Retina (tissue), 1 donor: ENCODE measurements at places on chromosomes 5 and 9.

DNA sequence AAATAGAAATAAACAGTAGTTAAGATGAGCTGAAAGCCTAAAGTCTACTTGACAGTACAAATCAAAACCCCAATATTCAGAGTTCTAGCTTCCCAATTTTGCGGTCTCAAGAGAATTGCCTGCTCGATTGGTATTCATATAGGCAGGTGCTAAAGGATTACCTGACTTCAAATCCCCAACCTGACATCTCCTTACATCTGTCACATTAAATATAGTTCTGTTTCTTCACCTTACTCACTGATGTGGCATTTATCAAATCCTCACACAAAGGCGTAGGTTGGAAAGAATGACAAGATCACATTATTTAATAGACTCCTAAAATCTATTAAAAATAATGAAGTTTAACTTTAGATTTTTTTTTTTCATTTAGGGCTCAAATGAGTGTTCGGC is 72.8 kb upstream of the ANKH start:
- no peak for DNase-seq

GRCh38 chr9:128863647-128864046 is 18.1 kb downstream of the KYAT1 start:
- DNase-seq, result peak; percentile 80

GRCh38 chr5:92567831-92568450 is 1013.1 kb downstream of the NR2F1-AS1 start:
- no peak for DNase-seq

- DNase-seq, result no peak
These were observed 40.9 kb downstream of the CACNA1B start for GRCh38 chr9:137918331-137919094.

GRCh38 chr9:75866273-75866871 is 24.1 kb upstream of the PCSK5 start:
- DNase-seq, result peak; percentile 30

DNA sequence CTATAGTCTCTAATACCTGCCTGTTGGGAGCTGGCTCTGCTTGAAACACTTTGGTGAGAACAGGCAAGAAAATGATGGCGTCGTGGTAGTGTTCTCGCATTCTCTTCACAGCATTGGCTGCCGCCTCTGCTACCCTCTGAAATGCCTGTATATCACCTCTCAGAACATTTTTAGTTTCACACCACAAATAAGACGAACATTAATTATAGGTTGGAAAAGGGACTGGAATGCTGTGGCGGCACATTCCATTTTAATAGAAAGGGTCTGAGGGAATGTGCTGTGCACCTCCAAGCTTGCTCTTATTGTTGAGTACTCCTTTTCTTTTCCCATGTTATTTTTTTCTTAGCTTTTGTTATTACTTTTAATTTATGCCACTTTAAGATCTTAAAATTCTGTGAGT is 134.6 kb upstream of the HMHB1 start:
- no peak for DNase-seq

DNA sequence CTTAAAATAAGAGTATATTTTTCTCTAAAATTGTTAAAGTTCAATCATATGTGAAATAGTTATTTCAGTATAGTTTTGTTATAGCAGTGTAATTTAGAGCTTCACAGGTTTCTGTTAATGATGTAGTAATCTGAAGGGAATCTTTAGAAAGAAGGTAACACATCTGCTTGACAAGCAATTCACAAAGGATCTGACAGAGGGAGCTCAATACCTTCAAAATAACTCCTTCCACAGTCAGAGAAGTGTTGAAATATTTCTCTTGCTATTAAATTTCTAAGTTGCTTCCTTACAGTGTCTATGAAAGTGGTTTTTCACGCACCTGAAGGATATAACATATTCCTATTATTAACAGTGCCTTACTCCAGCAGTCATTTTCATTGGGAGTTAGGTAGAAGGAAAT is 44.9 kb downstream of the SLC25A51 start:
- DNase-seq, result no peak

GRCh38 chr5:41482715-41483114 is 27.7 kb downstream of the PLCXD3 start:
- no peak for DNase-seq

DNA sequence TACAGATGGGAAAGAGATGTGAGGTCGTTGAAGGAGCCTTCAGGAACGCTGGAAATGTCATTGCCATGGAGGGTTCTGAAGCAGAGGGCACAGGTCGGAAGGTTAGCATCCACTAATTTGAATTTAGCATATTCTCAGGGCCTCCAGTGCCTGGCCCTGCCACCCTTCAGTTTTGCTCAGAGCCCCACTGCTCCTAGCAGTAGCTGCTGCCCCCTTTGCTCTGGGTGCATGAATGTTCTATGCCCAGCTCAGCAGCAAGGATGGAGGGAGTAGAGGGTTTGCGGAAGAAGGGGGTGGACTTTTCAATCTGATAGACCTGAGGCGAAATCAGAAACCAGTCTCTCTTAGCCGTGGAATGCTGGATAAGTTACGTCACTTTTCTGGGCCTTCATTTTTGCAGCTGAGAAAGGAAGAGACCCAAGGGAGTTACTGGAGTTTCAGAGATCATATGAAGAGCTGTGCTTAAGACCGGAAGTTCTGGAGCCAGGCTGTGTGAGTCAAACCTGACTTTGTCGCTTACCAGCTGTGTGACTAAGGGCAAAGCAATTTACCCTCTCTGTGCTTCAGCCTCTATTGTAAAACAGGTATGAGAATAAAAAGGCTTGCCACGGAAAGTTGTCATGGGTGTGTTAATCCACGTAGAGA is 133.2 kb upstream of the PANK3 start:
- no peak for DNase-seq

GRCh38 chr5:180526269-180526668 is 32.1 kb downstream of the CNOT6 start:
- DNase-seq, result no peak

- DNase-seq, result no peak
These were observed 30.0 kb upstream of the PCSK1 start for GRCh38 chr5:96463091-96463490.

- DNase-seq, result no peak
These were observed 45.3 kb downstream of the CERT1 start for GRCh38 chr5:75466006-75466716.

- DNase-seq, result no peak
These were observed 81.9 kb downstream of the PALM2AKAP2 start for GRCh38 chr9:109861918-109862317.

GRCh38 chr5:168756453-168757391 is 177.6 kb upstream of the PANK3 start:
- DNase-seq, result no peak

GRCh38 chr5:96648023-96648422 is 14.2 kb upstream of the CAST start:
- DNase-seq, result no peak

- DNase-seq, result no peak
These were observed 2149.4 kb upstream of the ACO1 start for GRCh38 chr9:30235068-30235467.

DNA sequence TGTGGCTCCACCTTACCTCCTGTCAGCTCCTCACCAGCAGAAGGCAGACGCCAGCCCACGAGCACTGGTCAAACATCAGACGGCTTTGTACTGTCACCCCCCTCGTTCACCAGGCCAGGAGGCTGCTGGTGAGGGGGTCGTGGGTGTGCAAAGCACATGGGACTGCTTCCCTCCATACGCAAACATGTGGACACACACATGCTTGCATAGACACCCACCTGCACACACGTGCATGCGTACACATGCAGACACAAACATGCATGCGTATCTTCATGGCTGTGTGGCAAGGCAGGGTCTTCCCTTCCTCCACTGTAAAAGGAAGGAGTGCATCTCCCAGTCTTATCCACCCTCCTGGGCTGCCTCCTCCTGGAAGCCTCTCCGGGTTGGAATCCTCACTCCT is 178.5 kb downstream of the OLFM1 start:
- no peak for DNase-seq

DNA sequence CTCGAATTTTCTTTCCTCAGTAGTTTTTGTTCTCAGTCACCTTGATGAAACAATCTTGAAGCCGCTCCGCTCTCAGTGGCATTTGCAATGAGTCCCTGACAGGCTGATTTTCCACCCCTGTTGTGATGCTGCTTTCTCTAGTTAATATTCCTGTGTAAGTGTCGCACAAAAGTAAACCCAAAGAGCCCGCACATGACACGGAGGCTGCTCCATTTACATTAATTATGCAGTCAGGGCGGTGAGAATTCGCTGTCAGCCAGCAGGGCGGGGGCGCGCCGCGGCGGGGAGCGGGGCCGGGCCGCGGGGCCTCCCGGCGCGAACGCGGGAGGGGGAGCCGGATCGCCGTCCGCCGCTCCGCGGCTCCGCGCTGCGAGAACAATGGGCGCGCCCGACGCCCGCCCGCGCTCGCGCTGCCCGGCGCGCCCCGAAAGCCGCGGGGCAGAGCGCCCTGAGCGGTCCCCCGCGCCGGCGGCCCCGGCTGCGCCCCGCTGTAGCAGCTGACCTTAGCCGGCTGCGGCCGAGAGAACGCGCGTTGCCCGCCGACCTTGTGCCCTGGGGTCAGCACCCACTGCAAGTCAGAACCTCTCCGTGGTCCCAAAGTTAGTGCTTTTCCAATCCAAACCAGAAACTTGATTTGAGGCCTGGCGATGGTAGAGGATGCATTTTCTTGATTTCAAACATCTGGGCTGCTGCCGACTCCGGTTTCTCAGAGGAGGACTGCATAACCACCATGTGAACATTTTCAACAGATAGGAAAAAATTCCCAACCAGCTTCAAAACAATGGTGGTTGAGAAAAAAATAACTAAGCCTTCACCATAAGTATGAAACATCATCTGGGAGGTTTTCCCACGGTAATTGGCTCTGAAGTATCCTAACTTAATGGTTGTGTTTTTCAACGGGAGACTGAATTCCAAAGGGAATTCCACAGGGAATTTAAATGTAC is 142.6 kb downstream of the PBX3 start:
- peak; percentile 74 for DNase-seq

DNA sequence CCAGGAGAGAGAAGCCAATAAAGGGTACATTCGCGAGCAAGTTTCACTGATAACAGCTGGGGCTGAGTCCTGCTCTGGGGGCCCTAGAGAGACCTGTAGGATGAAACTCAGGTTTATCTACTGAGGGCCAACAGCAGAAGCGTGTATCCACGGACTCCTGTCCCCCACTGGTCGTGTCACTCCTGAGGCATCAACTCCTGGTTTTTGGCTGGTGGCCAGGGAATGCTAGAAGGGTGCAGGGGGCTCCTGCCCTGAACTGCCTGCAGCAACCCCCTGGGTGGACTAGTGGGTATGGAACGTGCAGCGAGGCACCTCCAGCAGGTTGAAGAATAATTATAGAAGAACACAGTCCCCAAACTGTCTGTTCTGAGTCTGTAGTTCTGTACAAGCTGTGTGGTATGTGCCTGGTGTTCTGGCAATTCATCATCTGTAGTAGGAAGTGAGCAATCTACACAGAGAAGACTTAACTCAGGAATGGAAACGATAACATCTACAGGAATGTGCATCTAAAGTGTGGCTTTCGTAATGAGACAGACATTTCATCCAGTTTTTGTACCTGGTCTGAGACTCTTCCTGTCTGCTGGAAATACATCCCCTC is 64.5 kb upstream of the GNA14 start:
- DNase-seq, result no peak

GRCh38 chr9:117714282-117714681 is 10.1 kb downstream of the TLR4 start:
- DNase-seq, result no peak

DNA sequence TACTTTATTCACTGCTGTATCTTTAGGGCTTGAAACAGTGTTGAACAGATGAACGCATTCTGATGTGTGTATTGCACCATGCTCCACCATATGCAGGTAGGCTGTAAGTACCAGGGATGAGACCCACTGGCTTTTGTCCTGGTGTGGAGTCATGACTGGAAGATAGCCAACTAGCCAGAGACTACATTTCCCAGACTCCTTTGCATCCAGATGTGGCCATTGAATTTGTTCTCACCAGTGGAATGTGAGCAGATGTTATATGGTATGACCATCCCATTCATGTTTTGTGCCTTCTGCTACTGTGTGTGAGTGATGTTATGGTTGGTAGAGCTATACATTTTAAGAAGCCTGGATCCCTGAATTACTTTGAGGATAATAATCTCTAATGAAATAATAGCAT is 7.4 kb upstream of the FBXL7 start:
- DNase-seq, result no peak

DNA sequence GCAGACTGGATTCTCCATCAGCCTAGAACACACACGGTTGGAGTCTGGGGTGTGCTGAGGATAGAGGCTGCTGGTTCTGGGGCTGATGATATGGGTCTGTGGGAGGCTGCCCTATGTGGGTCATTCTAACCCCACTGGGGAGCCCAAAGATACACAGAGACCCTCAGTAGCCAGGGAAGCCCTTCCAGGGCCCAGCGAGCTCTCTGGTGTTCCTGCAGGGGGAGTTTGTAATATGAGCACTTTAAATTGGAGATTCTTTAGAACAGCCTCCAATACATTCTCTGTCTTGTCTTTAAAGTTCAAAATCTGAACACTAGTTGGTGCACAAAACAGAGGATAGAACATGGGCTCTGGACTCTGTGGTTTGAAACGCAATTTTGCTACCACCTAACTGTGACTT is 2.4 kb downstream of the ACTL7A start:
- DNase-seq, result no peak

GRCh38 chr9:138077898-138078540 is 200.4 kb downstream of the CACNA1B start:
- no peak for DNase-seq

- DNase-seq, result no peak
These were observed 648.7 kb downstream of the IRX1 start for GRCh38 chr5:4244306-4244705.

DNA sequence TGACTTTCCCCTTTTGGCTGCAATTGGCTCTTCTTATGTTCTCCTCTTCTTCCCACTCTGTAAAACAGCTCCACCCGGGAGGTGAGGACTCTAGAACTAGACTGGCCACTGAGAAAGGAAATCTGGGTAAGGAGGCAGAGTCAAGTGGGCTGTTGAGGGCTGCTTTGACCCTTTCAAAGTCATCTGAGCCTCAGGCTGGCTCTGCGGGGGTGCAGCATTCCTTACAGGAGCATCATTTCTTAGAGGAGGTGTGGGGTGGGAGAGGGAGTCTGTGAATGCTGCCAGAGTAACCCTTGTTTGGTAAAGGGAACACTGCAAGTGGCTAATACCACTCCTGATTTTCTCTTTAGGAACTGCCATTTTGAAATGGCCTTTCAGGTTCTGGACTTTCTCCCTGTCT is 377.7 kb upstream of the SMARCA2 start:
- no peak for DNase-seq

DNA sequence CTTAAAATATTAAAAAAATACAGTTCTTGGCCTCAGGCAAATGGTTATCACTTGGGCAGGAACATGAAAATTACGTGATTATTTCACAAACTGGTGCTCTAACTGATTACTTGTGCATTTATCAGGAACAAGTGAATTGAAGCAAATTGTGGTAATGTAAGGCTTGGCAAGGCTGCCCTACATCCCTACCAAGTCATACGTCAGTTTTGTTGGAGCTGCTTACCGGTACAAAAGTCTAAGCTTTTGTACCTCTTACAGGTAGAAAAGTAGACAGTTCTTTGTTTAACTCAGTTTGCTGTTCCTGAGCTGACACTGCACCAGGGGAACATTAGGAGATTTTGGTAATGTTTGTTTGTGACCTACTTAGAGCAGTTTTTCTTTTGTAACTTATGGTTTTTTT is 2.2 kb downstream of the G3BP1 start:
- no peak for DNase-seq

GRCh38 chr5:72107901-72108201 is 576 bp downstream of the MAP1B start:
- DNase-seq, result peak; percentile 86

GRCh38 chr5:149586708-149587318 is 5.5 kb downstream of the ARHGEF37 start:
- DNase-seq, result no peak

- DNase-seq, result no peak
These were observed at the start of gene PAEP for GRCh38 chr9:135561391-135562234. Gene PAEP (plus strand): TSS chr9:135561756.

- DNase-seq, result peak; percentile 32
These were observed 7.6 kb upstream of the FAM240B start for GRCh38 chr9:38727497-38728001.
